ENCODE measurements at places on chromosomes 6 and 20. TPM values are rescaled to one million over a fixed set of nuclear protein-coding genes. Genes with fewer than 3 reads are reported as not detected.

DNA sequence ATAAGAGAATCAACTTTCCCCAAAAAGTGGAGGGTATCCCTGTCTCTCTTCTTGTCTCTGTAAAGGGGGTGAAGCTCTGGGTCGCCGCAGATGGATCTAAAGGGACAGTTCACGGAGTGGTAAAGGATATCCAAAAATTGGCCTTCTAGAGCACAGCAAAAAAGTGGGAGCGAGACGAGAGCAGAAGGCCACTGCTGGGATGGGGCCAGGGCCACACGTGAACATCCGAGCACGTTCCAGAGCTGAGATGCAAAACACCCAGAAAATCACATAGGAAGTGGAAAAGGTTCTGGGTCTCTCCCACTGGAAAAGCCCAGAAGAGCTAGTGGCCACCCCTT lies 837 bp downstream of the TRAM2 start:
- no peak for DNase-seq

GRCh38 chr6:24827162-24827561 lies 28.4 kb upstream of the ARMH2 start:
- no peak for DNase-seq

GRCh38 chr6:31620586-31621319 lies at the start of gene PRRC2A:
Gene PRRC2A, plus strand, starts transcription at chr6:31620715. Its CDS starts 2,075 bp downstream, at chr6:31622790.
- peak; percentile 58 for DNase-seq

DNA sequence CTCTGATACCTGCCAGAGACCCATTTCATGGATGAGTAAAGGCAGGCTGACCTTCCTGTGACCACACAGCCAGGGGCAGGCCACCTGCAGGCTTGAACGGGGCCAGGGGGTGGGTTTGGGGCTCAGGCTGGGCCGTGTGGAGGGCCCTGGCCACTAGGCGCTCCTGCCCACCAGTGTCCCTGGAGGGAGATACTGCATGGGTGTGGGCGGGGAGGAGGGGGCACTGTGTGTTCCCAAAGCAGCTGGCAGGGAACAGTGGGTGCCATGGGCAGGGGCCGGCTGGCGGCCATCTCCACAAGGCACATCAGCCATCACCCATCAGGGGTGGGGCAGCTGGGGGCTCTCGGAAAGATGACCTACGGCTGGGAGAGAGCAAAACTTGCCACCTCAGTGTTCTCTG lies 15.4 kb downstream of the SRC start:
- no peak for DNase-seq

DNA sequence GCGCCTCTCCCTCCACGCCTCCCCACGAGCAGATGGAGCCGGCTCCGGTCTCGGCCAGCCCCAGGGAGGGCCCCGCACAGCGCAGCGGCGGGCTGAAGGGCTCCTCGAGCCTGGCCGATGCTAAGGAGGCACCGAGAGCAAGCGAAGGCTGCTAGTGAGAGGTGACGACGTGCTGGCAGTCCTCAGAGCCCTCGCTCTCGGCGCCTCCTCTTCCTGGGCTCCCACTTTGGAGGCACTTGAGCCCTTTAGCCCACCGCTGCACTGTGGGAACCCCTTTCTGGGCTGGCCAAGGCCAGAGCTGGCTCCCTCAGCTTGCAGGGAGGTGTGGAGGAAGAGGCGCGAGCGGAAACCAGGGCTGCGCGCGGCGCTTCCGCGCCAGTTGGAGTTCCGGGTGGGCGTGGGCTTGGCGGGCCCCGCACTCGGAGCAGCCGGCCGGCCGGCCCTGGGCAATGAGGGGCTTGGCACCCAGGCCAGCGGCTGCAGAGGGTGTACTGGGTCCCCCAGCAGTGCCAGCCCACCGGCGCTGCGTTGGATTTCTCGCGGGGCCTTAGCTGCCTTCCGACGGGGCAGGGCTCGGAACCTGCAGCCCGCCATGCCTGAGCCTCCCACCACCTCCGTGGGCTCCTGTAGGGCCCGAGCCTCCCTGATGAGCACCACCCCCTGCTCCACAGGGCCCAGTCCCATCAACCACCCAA lies 2.5 kb upstream of the TMEM14C start:
- DNase-seq: peak; percentile 15

DNA sequence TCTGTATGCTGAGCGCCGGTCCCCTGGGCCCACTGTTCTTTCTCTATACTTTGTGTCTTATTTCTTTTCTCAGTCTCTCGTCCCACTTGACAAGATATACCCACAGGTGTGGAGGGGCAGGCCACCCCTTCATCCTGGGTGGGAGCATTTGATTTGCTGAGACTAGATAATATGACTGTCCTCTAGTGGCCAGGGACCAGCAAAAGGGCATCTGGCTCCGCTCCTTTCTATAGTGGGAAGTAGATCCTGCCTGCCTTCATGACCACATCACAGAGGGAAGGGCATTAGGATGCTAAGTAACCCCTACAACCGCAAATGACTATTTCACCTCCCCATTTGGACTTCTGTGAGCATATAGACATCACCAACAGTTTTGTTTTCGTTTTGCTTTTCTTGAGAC lies 64.5 kb downstream of the TRMT6 start:
- no peak for DNase-seq

- DNase-seq: no peak
These were observed 28.9 kb upstream of the RALGAPA2 start for GRCh38 chr20:20741087-20742045.

- DNase-seq: no peak
These were observed 229.1 kb downstream of the PLCB1 start for GRCh38 chr20:8361006-8361652.

GRCh38 chr6:7052443-7053011 lies 55.2 kb upstream of the RREB1 start:
- no peak for DNase-seq

- DNase-seq: no peak
These were observed 7.4 kb downstream of the IBTK start for GRCh38 chr6:82240186-82240585.

DNA sequence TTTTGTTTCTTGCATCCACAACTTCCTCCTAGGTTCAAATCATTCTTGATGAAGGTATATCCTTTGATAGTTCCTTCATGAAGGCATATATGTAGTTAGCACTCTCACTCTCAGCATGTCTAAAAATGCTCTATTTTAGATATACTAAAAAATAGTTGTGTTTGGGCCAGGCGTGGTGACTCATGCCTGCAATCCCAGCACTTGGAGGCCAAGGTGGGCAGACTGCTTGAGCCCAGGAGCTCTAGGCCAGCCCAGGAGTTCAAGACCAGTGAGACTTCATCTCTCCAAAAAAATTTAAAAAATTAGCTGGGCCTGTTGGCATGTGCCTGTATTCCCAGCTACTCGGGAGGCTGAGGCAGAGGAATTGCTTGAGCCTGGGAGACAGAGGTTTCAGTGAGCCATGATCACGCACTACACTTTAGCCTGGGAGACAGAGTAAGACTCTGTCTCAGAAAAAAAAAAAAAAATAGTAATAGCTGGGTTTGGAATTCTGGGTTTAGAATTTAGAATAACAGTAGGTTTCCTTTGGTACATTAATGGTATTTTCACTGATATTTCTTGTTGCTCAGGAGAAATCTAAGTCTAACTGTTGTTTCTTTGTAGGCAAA lies 7.0 kb downstream of the SERAC1 start:
- no peak for DNase-seq

DNA sequence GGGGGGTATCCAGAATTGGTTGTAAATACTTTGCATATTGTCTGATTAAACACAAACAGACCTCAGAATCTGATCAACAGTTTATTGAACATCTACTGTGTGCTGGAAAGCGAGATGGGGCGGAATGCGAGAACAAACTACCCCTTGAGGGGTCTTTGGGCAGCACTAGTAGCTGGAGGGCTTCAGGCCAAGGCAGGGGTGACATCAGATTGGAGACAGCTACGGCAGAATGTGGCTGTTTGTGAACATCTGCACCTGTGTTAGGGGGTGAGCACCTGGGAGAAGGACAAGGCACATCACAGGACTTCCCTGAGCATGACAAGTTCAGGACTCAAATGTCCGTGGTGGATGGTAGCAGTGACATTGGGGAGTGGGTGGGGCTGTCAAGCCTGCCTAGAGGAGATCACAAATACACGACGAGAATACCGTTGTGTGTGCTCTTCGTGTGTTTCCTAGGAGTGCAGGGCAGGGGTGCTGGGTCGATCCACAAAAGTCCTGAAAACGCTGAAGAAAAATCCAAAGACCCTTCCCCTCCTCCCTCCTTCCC lies 59.5 kb downstream of the SRC start:
- no peak for DNase-seq

- DNase-seq: no peak
These were observed 122.9 kb downstream of the FAM120B start for GRCh38 chr6:170429450-170429849.

- DNase-seq: no peak
These were observed 7.7 kb downstream of the HBS1L start for GRCh38 chr6:135046912-135047311.

GRCh38 chr6:159434410-159434809 lies 258.6 kb downstream of the SOD2 start:
- DNase-seq: no peak

DNA sequence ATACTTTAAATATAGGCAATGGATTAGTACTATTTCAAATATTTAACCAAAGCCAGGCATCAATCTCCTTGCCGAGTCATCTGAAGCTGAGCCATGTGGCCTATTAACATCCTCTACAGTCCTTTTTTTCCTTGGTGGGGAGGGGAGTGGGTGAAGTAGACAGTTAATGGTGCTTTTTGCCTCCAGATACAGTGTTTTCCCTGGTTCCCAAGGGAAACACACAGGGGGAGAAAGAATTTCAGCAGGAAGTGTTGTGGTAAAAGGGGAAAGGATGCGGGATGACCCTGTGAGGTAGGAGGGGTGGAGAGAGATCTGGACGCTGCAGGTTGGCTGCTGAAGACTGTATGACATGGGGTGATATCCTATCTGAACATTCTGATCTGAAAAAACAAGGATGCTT lies 9.6 kb downstream of the CLDN20 start:
- no peak for DNase-seq

- DNase-seq: no peak
These were observed 8.8 kb downstream of the TGM2 start for GRCh38 chr20:38156280-38156679.

GRCh38 chr6:8060346-8060745 lies 3.8 kb downstream of the BLOC1S5 start:
- DNase-seq: no peak

- no peak for DNase-seq
These were observed 222.8 kb downstream of the CDH26 start for GRCh38 chr20:60180986-60181385.

- DNase-seq: no peak
These were observed 14.9 kb downstream of the CRISP2 start for GRCh38 chr6:49698478-49698877.

DNA sequence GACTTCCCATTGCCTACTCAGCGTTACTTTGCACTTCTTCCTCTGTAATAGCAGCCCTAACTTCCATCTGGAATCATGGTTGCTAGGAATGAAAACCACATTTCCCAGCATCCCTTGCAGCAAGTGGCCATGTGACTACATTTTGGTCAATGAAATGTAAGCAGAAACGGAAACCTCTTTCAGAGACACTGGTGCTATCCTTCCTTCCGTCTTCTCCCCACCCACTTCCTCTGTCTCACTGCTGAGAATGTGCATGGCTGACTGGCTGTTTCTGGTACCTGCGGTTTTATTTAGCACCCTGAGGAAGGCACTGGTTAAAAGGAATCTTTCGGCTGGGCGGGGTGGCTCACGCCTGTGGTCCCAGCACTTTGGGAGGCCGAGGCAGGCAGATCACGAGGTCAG lies 107.4 kb downstream of the SCML4 start:
- peak; percentile 48 for DNase-seq

DNA sequence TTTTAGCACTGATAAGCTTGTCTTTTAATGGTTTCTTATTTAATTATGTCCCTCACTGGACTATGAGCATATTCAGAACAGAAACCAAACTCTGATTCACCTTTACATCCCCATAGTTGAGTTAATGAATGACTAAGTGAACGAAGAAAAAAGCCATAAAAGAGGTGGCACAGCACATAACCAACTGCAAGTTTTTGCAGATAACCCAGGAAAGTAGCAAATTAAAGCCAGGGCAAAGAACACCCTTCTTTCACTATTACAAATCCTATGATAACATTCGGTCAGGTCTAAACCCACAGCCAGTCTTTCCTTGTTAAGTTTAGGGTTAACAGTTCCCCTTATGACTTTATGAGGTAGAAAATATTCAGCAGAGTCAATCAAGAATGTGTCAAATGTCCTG lies 102.7 kb downstream of the RIN2 start:
- DNase-seq: no peak

GRCh38 chr20:17967521-17968365 lies 851 bp downstream of the SNX5 start:
- peak; percentile 46 for DNase-seq

DNA sequence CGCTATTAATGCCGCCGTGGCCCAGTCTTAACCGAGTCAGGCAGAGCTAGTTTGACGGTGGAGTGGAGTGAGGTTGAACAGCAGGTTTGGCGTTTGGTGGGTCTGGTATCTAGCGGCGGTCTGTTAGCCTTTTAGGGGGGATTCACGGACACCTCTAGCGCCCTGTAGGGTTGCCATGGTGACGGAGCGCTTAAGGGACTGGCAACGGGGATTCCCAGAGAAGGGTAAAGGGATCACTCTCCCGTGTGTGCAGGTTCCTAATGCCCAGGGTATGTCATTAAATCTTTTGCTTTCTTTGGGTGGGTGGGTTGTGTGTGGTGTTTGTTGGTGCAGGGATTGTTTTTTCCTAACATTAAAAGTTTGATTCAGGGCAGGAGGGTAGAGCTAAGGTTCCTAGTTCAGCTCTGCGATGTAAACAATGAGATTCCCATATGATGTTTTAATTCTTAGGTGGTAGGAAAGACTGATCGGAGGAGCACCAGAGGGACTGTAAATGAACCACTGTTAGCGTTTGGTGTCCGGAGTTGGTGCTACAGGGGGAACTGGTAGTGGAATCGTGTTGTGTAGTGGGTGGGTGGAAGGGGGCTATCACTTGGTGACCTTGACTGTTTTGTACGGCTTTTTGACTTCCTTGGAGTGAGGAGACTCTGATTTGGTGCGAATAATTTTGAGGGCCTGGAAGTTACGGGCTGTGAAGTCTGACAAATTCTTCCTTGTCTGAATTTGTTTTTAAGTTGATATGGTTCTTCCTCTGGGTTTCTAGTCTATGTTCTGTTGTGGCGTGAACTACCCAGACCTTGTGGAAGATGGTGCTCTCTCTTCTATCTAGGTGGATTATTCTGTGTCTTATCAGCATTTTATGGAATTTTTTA lies 5.0 kb downstream of the BRD2 start:
- peak; percentile 50 for DNase-seq

GRCh38 chr6:45513213-45513618 lies 135.5 kb upstream of the SUPT3H start:
- DNase-seq: no peak

GRCh38 chr6:158642097-158642601 lies 2.4 kb downstream of the DYNLT1 start:
- DNase-seq: no peak

TMEM14C gene
- polyA plus RNA-seq: 184 TPM

BFSP1 gene
- polyA plus RNA-seq: not detected

LATS1 gene
- 10.3 TPM for polyA plus RNA-seq

TULP1 gene
- polyA plus RNA-seq: not detected

PBOV1 gene
- not detected for polyA plus RNA-seq

MLN gene
- not detected for polyA plus RNA-seq

FAM209B gene
- 1.0 TPM for polyA plus RNA-seq

TOX2 gene
- 0.56 TPM for polyA plus RNA-seq
